AG04449 (cell line): ENCODE measurements at places on chromosomes 5 and 9.

DNA sequence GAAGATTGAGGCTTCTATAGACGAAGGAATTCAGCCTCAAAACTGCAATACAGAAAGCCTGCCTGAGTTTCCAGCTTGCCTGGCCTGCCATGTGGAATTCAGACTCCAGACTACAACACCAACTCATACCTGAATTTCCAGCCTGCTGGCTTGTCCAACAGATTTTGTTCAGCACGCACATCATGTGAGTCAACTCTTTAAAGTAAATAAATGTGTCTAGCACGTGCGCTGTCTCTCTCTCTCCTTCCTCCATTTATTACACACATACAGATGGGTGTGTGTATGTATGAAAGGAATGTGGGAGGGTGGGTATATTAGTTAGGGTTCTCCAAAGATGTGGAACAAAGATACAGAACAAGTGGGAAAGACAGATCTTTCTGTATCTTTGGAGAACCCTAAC, 82.4 kb upstream of the TAS2R1 start:
- peak; percentile 77 for DNase-seq

GRCh38 chr5:5135957-5136676, 4.0 kb upstream of the ADAMTS16 start:
- DNase-seq, result no peak

DNA sequence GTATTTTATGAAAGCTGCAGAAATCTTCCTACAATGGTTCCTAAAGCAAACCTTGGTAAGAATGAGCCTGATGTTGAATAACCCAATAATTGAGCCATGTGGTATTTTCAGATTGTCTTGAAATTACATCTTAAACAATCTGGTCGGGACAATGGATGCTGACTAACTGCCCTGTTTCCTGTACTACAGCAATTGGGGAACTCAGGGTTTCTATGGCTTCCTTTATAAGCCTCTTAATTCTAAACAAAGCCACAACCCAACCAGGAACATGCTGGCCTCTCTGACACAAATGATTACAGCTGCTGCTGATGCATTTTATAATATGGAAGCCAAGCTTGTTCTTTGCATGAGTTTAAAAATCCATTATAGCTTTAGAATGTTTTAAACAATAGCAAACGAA, 30.2 kb downstream of the PTPN3 start:
- no peak for DNase-seq

GRCh38 chr9:108535526-108535925, 320.3 kb downstream of the ACTL7B start:
- no peak for DNase-seq

GRCh38 chr9:72540348-72540873, 19.0 kb downstream of the TMC1 start:
- DNase-seq, result no peak

DNA sequence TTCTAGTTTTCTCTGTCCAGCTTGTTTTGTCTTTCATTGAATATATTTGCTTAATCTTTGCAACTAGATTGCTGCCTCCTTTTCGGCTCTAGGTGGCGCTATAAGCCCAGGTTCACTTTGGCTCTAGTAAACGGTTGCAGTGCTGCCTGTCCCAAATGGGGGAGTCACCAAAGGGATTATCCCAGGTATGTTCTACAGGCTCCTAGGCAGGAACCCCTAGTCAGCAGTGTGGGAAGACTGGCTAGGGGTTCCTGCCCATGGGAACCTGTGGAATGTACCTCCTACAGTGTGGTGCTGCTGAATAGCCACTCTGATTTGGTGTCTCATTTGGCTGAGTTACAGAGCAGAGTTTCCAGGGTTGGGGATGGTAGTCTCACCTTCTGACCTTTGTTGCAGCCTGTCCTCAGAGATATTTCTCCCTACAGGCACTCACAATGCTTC, 85.2 kb downstream of the ARSB start:
- no peak for DNase-seq

- no peak for DNase-seq
These were observed 77.0 kb upstream of the DAP start for GRCh38 chr5:10838038-10838437.

DNA sequence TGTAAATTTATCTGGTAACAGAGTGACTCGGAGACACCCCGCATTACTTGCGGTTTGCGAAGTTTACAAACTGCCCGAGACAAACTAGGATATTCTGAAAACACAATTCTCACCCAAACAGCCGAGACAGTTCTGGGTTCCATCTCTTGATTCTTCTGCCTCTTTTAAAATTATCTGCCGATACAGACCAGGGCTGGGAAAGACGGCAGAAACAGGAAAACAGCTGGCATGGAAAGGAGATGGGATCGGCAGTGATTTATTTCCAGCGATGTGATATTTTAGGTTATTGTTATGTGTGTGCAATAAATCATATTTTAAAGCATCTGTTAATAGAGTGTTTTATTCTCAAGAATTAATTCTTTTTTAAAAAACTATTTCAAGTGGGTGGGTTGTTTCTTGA, 93.3 kb upstream of the LMX1B start:
- no peak for DNase-seq

DNA sequence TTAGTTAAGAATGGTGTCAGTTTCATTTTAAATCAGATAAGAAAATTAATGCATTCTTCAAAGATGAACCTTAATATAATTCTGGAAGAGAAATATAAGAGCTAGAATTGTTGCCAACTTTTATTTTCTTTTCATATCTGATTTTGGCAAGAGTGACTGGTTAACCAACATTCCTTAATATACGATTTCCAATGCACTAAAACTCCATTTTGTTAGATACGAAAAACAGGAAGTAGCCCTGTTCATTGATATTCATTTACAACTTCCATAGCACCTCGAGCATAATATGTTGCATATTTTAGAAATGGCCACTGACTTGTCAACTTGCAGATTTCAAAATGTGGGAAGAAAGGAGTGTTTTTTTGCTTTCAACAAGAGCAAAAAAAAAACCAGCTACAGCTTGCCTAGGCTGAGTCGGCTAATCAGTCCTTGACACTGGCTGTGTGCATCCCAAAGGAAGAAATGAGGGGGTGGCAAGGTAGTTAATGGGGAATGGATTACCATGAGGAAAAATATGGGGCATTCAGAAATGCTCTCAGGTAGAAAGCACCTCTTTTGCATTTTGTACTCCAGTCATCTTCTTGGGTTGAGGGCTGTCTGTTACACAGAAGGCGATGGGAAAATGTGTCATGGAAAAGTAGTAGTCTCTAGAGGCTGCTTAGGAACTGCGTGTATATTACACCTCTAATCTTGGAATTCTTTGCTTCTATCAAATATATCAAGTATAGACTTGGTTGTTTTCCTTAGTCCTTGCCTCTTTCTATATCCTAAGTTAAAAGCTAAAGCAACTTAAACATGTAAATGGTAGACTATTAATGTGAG, 3.9 kb downstream of the MAP3K1 start:
- DNase-seq, result no peak

- no peak for DNase-seq
These were observed 135.8 kb downstream of the DCP2 start for GRCh38 chr5:113112435-113112834.

DNA sequence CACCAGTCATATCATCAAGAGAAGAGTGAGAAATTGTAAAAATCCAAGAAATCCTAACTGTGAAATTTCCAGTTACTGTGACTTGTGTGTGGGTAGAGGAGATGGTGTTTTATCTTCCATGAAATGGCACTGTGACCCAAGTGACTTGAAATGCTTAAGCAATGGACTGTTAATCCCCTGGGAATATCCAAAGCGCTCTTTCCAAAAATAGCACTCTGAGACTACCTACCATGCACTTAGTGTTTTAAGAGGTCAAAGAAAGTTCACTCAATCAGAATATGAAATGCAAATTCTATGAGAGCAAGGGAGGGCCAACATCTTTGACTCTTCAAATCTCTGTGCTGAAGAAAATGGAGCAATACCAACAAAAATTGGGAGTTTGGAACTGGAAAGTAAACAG, 244.0 kb downstream of the GABRB2 start:
- no peak for DNase-seq

GRCh38 chr5:10442576-10442975, 897 bp downstream of the ROPN1L start:
- no peak for DNase-seq

GRCh38 chr5:62938927-62939326, 360.3 kb downstream of the LRRC70 start:
- DNase-seq, result no peak

DNA sequence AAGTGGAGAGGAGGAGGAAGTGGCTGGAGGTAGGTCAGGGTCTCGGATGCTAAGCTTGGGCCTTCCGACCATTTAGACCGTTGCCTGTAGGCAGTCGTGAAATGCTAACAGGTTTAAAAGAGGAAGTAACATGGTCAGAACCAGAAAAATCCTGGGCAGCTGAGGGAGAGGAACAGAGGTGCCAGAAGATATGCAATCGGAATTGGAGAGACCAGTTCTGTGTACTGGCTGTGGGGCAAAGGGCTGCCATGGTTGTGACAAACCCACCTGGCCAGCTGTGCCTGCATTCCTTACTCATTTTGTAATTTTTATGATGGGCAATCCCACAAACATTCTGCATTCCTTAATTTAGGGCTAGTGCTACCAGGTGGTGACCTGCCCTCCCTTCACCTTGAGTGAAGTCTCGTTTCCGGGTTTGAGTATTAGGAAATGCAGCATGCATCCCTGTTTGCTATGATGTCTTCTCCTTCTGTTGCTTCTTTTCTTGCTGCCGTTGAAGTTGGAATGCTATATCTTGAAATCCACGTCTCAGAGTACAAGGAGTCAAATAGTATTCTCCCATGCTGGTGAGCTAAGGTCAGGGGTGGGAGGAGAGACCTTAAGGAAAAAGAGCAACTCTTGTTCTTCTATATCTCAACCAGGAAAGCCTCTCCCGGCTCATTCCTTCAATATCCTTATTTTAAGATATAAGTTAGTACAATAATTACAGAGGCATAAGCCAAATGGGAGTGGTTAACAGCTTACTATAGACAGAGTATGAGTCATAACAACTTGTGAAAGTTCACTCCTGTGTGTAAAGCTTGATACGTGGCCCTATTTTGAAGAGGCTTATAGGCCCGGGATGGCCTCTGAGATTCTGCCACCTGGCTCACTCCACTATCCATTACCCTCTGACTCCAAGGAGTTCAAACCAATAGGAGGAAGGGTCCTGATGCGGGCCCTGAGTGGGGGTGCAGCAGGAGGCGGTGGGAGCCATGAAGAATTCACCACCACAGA, 37.0 kb downstream of the B4GALT1 start:
- no peak for DNase-seq

DNA sequence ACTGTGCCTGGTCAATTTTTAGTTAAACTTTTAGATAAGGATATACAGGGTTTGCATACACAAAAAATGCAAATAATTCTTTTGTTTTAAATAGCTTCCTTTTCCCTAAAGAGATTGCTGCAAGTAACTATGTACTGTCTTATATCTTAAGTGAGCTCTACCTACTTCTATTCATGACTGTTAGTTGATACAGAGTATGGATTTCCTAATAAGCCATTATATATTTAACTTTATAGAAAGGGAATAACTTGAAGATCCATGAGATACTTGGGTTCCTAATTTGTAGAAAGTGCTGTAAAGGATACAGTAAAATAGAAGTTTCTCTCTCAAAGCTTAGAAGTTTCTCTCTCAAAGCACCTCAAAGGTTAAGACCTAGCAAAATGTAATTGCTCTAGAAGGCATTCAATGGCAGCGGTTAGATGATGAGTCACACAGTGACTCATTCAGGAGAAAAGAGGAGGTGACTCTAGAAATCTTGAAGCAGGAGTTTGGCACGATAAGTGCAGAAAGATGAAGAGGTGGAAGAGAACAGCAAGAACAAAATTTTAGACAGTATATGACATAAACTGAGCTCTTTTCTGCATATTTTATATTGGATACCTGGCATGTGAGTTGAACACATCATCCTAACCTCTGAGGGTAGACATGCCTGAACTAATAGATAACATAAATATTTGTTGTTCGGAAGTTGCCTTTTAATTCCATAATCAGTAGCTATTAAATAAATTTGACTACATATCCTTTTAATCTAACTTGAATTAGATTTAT, 5.5 kb upstream of the DNAJC21 start:
- no peak for DNase-seq

- DNase-seq, result no peak
These were observed 613.2 kb downstream of the TLE1 start for GRCh38 chr9:81076131-81076530.

- no peak for DNase-seq
These were observed 271.0 kb upstream of the ADRA1B start for GRCh38 chr5:159645179-159645846.

DNA sequence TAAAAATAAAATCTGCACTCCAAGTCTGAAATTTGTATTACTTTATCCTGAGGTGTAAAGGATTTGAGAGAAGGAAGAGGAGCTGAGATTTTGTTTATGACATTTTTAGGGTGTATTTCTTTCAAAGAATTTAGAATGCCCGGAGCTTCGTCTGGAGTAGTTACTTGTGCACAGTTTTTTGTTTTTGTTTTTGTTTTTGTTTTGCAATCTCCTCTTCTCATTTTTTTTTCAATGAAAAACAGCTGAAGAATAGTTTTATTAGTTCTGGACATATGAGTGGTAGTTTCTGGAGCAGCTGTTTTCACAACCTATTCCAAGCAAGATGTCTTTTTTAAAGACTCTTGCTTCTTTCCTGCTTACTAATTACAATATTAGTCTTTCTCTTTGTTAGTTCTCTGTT, 408.2 kb upstream of the PTGER4 start:
- no peak for DNase-seq

GRCh38 chr5:151236888-151237287, 13.0 kb upstream of the CCDC69 start:
- no peak for DNase-seq

GRCh38 chr9:75482566-75482965, 394.3 kb downstream of the OSTF1 start:
- no peak for DNase-seq

DNA sequence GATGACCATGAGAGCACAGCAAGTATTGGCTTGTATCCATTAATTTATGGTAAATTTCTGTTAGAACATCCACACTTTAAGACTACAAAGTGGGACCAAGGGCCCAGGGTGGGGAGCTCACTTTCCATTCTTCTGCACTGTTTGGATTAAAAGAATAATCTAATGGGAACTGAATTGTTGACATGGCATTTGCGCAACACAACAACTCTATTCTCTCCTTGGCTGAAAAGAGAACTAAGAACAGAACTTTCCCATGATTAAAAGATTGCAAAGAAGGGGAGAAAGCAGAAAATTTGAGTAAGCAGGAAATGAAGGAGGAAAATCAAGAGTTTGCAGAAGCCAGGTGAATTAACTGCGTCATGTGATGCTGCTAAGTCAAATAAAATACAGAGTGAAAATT, 143.4 kb downstream of the HINT1 start:
- no peak for DNase-seq

DNA sequence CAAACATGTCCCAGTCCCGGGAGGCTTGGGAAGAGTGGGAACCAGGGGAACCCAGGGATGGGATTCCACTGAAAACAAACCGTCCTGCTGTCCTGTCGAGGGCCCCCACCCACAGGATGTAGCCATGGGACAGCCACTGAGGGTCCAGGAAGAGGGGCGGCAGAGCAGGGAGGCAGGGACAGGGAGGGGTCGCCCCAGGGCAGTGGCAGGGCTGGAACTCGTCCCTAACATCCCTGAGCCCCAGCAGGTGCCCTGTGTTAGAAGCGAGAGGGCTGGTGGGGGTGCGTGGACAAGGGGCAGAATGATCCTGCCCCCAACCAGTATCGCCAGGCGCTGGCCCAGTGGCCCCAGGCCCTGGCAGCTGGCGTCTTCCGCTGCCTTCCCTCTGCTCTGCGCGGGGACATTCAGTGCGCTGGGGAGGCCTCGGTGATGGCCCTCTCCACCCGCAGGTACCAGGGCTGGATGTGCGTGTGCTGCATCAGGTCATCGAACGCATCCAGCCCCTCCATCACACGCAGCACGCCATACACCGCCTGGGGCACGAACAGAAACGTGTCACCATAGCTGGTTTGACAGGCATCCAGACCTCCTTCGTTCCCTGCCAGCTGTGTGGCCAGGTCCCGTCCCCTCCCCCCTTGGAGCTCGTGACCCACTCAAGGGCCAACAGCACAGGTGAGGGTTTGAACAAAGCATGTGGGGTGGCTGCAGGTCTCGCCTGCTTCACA, 6.6 kb downstream of the PTGES2 start:
- no peak for DNase-seq
